ENCODE measurements at places on chromosomes 4 and X. TPM values are rescaled to one million over a fixed set of nuclear protein-coding genes. Genes with fewer than 3 reads are reported as not detected.

- H3K4me1 ChIP-seq, result no peaks in the 10 kb centered on the region
- no peak for DNase-seq
- no peak overlapping the region for H3K4me3 ChIP-seq
- no peaks in the 10 kb centered on the region for H3K27me3 ChIP-seq
- no peak overlapping the region for H3K27ac ChIP-seq
These were observed 239.2 kb downstream of the ANK2 start for GRCh38 chr4:113288696-113289095.

- H3K27ac ChIP-seq, result no peak overlapping the region
- no peaks in the 10 kb centered on the region for H3K36me3 ChIP-seq
- H3K4me3 ChIP-seq, result no peak overlapping the region
- no peak for DNase-seq
- H3K27me3 ChIP-seq, result no peaks in the 10 kb centered on the region
These were observed 81.7 kb downstream of the RTL5 start for GRCh38 chrX:72050011-72050410.

DNA sequence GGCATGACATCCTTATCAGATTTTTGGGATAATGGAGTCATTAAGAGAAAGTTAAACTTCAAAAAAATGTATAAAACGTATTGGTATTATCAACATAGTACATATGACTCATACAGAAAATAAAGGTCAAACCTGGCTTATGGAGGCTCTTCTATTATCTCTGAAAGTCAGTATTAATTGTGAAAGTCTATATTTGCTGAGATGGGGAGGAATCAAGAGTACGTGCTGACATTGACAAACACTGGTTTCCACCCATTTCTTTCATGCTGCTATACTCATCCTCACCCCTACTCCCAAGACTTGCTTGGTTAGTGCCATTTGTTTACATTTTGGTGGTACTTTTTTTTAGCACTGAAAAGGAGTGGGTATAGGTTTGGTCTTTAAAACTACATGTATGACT lies 30.8 kb upstream of the PLA2G12A start:
- H3K4me3 ChIP-seq, result no peak overlapping the region
- H3K4me1 ChIP-seq, result no peaks in the 10 kb centered on the region
- H3K36me3 ChIP-seq, result no peaks in the 10 kb centered on the region
- no peak overlapping the region for H3K27ac ChIP-seq
- no peak for DNase-seq

DNA sequence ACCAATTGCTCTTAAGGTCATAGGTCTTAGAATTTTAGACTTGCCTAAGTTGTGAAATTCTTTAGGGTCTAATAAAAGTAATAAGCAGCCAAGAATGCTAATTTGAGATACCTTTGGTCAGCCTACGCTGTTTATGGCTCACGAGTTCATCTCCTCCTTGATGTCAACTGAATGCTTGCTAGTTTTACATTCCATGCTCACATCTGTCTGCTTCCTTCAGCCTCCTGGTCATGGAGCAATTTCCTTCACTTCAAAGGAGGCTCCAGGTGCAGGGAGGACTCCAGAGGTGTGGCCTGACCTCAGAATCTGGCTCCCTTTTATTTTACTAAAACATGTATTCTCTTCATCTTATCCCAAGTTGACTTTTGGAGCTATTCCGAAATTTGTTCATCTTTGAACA lies 23.3 kb upstream of the LNX1 start:
- no peak overlapping the region for H3K27ac ChIP-seq
- H3K4me3 ChIP-seq, result no peak overlapping the region
- no peaks in the 10 kb centered on the region for H3K27me3 ChIP-seq
- no peaks in the 10 kb centered on the region for H3K36me3 ChIP-seq
- peak; percentile 51 for DNase-seq
- H3K4me1 ChIP-seq, result no peaks in the 10 kb centered on the region

GRCh38 chr4:86549163-86549788 lies 44.8 kb upstream of the PTPN13 start:
- H3K36me3 ChIP-seq, result no peaks in the 10 kb centered on the region
- H3K4me1 ChIP-seq, result no peaks in the 10 kb centered on the region
- H3K4me3 ChIP-seq, result no peak overlapping the region
- no peak overlapping the region for H3K27ac ChIP-seq

- H3K27me3 ChIP-seq, result no peaks in the 10 kb centered on the region
- no peaks in the 10 kb centered on the region for H3K36me3 ChIP-seq
- no peak overlapping the region for H3K4me3 ChIP-seq
- H3K4me1 ChIP-seq, result no peaks in the 10 kb centered on the region
- no peak overlapping the region for H3K27ac ChIP-seq
These were observed 50.0 kb downstream of the TMA16 start for GRCh38 chr4:163544407-163545038.

- H3K27ac ChIP-seq, result no peak overlapping the region
- no peaks in the 10 kb centered on the region for H3K36me3 ChIP-seq
- DNase-seq, result no peak
- H3K4me3 ChIP-seq, result no peak overlapping the region
- no peaks in the 10 kb centered on the region for H3K27me3 ChIP-seq
These were observed 101.9 kb downstream of the QRFPR start for GRCh38 chr4:121278811-121279368.

GRCh38 chr4:77154761-77155499 lies 2.1 kb upstream of the CCNG2 start:
- no peaks in the 10 kb centered on the region for H3K27me3 ChIP-seq
- H3K4me3 ChIP-seq, result no peak overlapping the region
- DNase-seq, result no peak
- peak overlapping the region; percentile 99 for H3K27ac ChIP-seq

GRCh38 chr4:89797117-89797516 lies 39.8 kb downstream of the SNCA start:
- no peak overlapping the region for H3K4me3 ChIP-seq
- H3K27me3 ChIP-seq, result no peaks in the 10 kb centered on the region
- H3K4me1 ChIP-seq, result no peaks in the 10 kb centered on the region
- no peak for DNase-seq
- no peaks in the 10 kb centered on the region for H3K36me3 ChIP-seq
- no peak overlapping the region for H3K27ac ChIP-seq

DNA sequence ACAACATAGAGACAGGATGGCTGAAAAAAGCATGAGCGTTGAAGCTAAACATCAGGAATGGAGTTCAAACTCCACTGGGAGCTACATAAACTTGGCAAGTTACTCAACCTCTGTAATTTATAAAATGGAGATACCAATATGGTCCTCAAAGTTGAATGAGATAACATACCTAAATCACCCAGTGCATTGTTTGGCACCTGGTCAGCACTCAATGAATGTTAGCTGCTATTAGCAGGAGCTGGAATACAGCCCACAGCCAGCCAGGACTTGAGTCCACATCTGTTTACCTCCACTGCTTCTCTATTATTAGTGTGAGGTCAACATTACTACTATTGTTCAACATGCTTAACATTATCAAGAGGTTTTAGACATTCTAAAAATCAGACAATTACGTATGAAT lies 97.9 kb downstream of the NR3C2 start:
- no peak overlapping the region for H3K27ac ChIP-seq
- H3K4me3 ChIP-seq, result no peak overlapping the region
- no peaks in the 10 kb centered on the region for H3K36me3 ChIP-seq
- no peaks in the 10 kb centered on the region for H3K27me3 ChIP-seq
- no peaks in the 10 kb centered on the region for H3K4me1 ChIP-seq
- no peak for DNase-seq

The UFSP2 gene
- total RNA-seq, result 19.1 TPM

The ARHGAP10 gene
- total RNA-seq, result 7.0 TPM

The ADH4 gene
- total RNA-seq, result not detected

The NAT8L gene
- total RNA-seq, result not detected
